Hematopoietic multipotent progenitor cell treated with erythropoietin and hydrocortisone succinate and interleukin-3 and kit ligand, for 6 days (in vitro differentiated cells): ENCODE measurements at places on chromosomes 12 and 14.

- no peak for DNase-seq
Observed at GRCh38 chr12:25997201-25997963, 38.9 kb downstream of the RASSF8 start.

- peak; percentile 68 for DNase-seq
Observed at GRCh38 chr12:62933220-62933601, 1.7 kb downstream of the PPM1H start.

- DNase-seq, result no peak
Observed at GRCh38 chr12:113021500-113021899, 35.0 kb upstream of the DTX1 start.

DNA sequence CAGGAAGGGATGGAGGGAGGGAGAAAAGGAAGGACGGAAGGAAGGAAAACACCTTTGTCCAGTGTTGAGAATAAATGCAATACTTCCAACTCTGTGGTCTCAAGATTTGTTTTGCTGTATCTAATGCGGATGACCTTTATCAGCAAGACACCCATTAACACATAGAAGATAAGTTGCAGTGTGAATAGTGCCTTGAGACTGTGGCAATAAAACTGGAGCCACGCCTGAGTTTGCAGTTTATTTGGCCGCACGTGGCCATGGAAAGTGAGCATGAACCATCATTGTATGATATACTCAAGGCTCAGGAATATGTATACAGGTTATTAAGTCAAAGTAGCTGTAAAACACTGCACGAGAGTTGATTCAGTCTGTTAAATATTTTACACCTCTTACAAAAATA, 113.6 kb upstream of the EEA1 start:
- no peak for DNase-seq

- no peak for DNase-seq
Observed at GRCh38 chr14:89349171-89350008, 67.6 kb downstream of the FOXN3 start.

DNA sequence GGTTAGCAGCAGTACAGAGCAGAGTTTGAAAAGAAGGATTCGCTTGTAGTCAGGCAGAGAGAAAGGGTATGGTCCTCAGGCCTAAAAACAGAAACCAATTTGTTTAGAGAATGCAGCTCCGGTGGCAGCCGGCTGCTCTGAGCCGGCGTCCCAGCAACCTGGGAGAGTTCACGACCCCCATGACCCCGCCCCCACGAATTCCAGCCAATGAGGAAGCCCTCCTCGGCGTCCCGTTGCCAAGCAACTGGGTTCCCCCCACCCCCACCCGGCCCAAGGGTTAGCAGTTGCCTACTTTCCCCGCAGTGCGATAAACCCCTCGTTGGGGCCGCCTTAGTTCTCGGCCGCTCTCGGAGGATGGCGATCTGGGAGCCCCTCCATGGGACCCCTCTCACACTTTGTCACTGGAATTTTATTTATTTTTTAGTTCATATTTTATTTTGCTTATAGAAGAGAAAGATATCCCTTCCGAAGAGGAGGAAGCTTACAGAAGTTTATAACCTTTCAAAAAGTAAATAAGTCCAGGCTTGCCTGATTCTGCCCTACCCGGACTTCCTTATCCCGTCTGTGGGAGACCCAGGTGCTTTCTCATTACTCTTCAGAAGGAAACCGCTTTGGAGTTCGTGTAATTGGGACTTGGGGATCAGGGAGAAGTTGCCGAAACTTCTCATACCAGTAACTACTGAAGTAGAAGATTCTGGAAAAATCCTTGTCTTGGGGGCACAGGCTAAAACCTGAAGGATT, at the start of gene CCDC60:
Gene CCDC60 (plus strand): TSS at position 300 of the 741 bp plus-strand sequence. CDS start 448 bp downstream, outside the sequence.
- no peak for DNase-seq

GRCh38 chr14:32683679-32684078, 255.0 kb upstream of the NPAS3 start:
- no peak for DNase-seq

DNA sequence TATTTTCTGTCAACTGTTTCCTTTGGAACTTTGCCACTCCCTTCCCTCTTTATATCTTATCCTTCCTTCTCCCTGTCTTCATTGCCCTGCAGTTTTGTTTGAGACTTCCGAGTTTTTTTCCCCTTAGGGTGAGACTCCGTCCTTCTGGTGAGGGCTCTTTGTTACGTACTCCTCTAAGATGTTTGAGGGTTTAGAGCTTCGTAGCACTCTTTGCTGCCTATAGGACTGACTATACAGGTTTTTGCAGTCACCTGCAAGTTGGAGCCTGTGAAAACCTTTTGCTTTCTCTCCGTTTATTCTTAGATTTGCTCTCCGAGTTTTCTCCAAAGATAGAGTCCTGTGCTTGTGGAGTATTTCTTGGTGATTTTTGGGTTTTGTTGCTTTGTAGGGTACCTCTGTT, 41.7 kb upstream of the MYRFL start:
- no peak for DNase-seq

DNA sequence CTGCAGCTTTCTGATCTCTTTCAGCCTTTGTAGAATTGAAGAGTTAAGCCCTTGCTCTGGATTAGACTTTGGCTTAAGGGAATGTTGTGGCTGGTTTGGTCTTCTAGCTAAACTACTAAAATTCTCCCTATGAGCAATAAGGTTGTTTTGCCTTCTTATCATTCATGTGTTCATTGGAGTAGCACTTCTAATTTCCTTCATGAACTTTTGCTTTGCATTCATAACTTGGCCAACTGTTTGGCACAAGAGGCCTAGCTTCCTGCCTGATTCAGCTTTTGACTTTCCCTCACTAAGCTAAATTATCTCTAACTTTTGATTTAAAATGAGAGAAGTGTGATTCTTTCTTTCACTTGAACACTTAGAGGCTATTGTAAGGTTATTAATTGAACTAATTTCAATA, 384.3 kb downstream of the RAD51B start:
- no peak for DNase-seq

DNA sequence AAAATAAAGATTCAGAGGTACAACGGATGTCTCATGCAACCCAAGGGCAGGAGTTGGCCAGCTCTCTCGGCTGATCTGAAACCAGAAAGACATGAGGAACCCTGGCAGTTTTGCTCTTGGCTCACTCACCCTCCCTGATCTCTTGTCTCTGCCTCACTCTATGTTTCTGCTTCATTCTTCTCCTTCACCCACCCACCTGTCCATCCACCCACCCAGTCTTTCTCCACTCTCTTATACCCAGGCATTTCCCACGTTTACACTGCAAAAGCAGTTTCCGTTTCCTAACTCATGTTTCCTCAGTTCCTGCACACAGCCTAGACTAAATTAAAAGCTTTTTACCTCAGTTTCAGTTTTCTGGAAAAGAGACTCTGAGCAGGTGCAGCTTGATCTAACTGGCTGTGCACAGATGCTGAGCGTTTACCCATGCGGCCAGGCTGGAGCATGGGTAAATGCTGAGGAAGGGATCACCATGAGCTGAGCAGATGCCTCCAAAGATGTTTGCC, 157.6 kb downstream of the PRKCH start:
- no peak for DNase-seq

GRCh38 chr12:77796775-77797174, 33.9 kb upstream of the NAV3 start:
- DNase-seq, result no peak

DNA sequence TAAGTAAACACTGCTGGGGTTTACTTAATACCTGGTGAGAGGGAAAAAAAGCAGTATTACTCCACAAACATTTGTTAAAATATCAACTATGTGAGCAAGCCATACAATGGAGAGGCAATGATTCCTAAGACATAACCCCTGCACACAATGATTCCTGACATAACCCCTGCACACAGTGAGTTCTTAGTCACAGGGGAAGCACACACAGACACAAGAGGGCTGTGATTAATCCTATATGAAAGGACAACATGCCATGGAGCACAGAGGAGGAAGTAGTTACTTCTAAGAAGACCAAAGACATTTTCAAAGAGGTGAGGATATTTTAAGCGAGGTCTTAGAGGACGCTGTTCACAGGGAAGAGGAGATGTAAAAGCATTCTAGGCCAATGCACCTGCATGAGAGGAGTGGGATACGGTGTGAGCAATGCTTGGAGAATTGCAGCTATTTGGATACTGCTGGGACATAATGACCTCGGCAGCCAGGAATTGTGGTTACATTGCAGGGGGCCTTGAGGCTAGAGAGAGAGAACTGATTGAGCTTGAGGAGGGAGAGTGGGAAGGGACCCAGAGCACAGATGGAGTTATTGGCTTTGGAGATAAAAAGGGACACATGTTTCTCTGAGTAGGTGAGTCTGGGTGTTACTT, 211.9 kb downstream of the APAF1 start:
- DNase-seq, result no peak

DNA sequence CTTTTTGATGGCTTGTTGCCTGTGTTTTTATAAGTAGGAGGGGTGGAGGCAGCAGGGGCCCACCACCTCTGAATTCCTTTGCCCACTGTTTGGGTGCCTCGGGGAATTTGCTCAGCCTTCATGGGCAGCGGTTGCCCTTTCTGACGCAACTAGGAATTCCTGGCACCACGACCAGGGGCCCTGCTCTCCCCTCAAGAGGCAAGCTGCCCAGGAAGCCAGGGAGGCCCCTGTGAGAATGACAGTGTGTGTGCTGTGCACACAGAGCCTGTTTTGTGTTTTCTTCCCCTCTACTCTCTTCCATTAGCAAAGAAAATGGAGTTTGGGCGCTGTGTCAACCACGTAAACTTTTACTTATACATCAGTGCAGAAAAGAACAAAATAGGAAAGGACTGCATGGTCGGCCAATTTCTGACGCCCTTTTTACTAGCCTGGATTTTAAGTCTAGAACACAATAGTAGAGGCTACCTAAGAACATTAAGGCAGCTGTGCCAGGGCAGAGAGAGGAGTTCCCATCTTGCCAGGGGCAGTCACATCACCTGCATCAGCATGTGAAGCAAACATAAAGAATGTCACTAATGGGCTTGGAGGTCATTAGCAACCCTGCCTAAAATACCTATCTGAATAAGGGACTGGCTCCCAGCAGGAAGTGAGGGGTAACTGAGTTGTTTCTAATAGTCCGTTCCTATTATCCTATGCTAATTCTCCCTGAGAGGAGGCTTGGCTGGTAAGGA, 17.9 kb upstream of the PTGR2 start:
- DNase-seq, result no peak
